Stimulated activated CD4-positive, alpha-beta T cell treated with anti-CD3 and anti-CD28 coated beads, Interleukin-1b, Interleukin-23, amount 100 ng/mL, for 24 hours (primary cell): ENCODE measurements at places on chromosomes 2 and 18.

- DNase-seq: no peak
Observed at GRCh38 chr2:230286048-230286447, 40.9 kb upstream of the SP140L start.

- DNase-seq: no peak
Observed at GRCh38 chr2:214651451-214651850, 158.0 kb downstream of the BARD1 start.

- no peak for DNase-seq
Observed at GRCh38 chr2:64839844-64840243, 149.4 kb upstream of the SLC1A4 start.

DNA sequence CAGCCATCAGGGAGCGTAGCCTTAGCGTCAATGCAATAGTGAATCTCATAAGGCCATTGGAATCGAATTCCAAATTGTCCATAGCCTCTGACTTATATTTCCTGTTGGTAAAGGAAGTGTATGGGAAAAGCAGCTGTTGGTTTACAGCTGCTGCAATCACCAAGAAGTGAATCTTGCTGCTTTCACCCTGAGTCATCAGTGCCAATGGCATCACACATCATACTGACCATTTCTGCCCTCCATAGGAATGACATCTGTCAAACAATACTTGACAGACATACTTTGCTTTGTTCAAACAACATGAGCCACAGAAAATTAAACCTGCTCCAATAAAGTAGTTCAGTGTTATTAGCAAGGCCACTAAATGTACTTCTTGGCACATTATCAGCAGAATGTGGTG, 111.2 kb upstream of the KLHL29 start:
- DNase-seq: no peak

GRCh38 chr18:495017-495416, 5.5 kb downstream of the COLEC12 start:
- no peak for DNase-seq

DNA sequence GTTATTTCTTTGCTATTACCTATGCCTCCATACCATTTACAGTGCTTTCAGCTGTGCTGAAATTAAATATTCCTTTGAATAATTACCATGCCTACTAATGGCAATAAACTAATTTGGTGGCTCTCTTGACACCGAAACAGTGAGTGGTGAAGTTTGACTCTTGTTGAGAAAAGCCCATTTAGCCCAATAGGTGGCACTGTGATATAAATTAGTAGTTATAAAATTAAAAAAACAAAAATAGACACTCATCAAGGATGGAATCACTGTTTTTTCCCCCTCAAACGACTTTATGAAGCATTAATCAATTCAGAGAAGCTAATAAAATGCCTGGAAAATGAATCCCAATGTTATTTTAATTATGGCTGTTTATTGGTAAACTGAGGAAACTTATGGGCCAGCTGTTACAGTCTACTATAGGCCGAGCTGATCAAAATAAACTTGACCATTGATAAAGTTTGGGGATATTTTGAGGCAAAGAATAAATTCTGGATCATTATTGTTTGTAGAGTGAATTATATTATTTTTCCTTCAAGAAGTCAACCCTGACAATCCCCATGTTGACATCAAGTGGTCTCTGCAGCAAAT, 339.6 kb downstream of the TRIB2 start:
- DNase-seq: no peak

GRCh38 chr2:144479659-144480058, 40.3 kb downstream of the ZEB2 start:
- no peak for DNase-seq

- DNase-seq: no peak
Observed at GRCh38 chr18:74980669-74981068, 228.3 kb downstream of the PTGR3 start.

DNA sequence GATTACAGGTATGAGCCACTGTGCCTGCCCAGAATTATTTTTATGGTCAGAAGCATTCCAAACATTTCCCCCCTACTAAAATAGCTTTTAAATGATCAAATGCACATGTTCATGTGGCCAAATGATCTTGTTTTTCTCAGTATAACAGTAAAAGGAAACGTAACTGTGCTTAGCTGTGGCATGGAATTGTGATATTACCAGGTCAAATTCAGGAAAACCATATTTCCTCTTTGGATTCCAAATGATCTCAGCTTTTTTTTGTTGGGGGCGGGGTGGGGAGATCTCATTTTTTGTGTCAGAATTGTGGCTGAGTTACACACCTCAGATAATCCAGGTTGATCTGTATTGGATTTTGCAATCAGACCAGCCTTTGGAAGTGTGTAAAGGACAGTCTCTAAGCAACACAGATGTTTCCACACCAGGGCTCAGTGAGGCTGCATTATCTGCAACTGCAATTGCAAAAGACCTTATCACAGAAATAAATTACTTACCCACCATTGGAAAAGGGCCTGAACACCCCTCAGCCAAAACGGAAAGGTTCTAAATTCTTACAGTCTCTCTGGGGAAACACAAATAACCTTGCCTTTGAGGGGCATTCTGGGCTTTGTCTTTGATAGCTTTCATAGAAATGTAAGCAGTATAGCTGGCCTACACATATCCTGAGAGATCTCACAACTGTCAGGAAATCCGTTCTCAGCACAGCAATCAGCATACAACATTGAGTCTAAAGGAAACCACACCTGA, 8.4 kb downstream of the CASP10 start:
- no peak for DNase-seq

- DNase-seq: no peak
Observed at GRCh38 chr2:49032126-49032525, 122.2 kb downstream of the FSHR start.

DNA sequence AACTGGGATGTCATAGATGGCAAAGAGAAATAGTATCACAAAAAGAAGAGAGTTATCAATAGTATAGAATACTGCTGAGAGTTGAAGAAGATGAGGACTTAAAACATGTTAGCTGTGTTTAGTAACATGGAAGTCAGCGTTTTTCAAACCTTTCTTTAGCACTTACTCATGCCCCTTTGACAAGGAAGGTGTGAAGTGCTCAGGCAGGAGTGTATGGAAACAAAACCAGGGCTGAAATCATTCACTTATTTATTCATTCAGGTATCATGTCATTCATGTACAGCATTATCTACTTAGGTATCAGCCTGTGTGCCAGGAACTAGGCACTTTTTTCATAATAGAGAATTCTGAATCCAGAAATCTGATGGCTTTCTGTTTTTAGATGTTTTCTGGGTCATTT, 27.2 kb downstream of the CD28 start:
- DNase-seq: no peak

- no peak for DNase-seq
Observed at GRCh38 chr2:138333677-138334076, 167.9 kb upstream of the SPOPL start.

DNA sequence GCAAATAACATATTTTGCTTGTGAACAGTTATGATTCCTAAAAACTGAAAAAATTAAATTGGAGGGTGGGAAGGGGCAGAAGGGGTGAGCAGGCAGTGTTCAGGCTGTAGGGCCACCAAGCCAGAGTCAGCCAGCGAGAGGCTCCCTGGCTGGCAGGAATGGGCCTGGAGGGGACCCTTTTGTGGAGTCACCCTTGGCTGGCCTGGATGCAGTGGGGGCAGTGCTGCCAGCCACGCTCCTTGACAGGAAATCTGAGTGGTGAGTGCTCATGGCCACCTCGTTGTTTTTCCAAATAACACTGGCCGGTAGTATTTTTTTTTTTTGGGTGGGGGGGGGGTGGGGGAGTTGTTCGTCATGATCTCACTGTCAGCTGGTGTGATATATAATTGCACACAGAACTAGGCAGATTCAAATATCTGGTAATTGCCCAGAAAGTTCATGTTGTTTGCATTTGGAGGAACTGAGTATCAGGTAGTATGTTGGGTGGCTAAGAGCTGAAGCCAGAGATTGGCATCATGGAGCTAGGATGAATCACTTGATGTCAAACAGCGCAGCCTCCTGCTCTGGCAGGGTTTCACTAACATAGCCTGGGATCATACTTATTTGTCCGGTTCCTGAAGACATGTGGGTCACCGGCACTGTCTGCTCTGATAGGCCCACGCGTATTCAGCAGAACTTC, 160.0 kb downstream of the PTGR3 start:
- no peak for DNase-seq

DNA sequence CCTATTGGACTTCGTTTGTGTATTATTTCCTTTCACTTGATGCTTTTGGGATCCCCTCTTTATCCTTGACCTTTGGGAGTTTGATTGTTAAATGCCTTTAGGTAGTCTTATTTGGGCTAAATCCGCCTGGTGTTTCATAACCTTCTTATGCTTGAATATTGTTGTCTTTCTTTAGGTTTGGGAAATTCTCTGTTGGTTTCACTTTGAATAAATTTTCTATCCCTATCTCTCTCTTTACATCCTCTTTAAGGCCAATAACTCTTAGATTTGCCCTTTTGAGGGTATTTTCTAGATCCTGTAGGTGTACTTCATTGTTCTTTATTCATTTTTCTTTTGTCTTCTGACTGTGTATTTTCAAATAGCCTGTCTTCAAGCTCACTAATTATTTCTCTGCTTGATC, 354.7 kb downstream of the PARD3B start:
- no peak for DNase-seq

- DNase-seq: no peak
Observed at GRCh38 chr2:3320910-3321605, 56.6 kb downstream of the EIPR1 start.

- no peak for DNase-seq
Observed at GRCh38 chr2:120109186-120110061, 96.5 kb downstream of the EPB41L5 start.

- no peak for DNase-seq
Observed at GRCh38 chr2:119751706-119752105, 8.0 kb upstream of the PTPN4 start.

DNA sequence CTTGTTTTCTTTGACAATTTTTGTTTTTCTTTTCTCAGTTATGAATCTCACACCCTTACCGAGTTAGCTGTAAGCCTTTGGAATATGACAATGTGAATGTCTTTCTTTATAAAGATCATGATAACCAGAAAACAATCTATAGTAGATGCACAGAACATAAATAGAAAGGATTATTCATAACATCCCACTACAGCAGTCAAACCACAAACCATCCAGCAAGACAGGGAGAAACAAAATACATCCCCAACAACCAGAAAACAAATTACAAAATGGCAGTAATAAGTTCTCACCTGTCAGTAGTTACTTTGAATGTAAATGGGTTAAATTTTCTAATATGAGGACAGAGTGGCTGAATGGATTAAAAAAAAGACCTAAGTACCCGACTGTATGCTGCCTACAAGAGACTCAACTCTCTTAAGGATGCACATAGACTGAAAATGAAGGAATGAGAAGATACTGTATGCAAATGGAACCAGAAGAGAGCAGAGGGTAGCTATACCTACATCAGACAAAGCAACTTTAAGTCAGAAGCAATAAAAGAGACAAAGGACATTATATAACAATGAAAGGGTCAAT, 124.6 kb downstream of the ZNF532 start:
- no peak for DNase-seq

DNA sequence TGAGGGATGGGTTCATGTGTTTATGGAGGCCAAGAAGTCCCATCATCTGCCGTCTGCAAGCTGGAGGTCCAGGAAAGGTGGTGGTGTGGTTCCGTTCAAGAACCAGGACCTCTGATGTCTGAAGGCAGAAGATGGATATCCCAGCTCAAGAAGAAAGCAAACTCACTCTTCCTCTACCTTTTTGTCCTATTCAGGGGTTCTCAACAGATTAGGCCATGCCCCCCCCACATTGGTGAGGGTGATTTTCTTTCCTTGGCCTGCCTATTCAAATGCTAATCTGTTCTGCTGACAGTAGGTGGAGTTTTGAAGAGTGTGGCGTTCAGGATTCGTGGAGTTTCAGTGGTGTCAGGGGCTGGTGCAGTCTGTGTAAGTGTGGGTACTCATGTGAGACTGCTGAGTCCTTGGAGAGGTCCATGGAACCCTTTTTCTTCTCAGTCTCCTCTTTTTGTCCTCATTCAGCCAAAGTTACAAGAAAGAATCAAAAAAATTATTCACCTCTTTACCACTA, 5.9 kb downstream of the MSL3B start:
- DNase-seq: no peak

GRCh38 chr2:238167344-238167715, 8.6 kb downstream of the ERFE start:
- no peak for DNase-seq

- no peak for DNase-seq
Observed at GRCh38 chr2:241570961-241571581, 12.5 kb downstream of the BOK start.

DNA sequence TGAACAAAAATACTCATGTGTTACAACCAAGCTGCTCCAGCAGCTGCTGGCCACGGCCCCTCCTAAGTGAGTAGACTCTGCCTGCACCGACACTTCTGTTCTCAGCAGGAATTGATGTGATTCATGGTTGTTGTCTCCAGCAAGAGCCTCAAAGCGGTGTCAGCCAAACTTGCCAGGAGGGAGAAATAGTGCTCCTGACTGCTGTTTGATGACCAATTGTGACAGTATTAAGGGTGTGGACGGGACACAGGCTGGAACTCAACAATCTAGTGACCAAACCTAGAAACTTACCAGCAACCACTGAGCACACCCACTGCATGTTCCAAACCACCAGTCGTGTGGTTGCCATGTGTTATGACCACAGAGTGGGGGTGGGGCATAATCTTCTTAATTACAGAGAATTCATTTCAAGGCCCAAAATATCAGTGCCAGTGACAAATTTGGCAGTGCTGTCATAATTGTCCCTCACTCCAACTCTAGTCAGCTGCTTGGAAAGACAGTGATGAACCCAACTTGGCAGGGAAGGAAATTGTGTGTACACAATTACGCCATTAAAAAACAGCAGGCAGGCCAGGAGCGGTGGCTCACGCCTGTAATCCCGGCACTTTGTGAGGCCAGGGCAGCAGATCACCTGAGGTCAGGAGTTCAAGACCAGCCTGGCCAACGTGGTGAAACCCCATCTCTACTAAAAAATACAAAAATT, 30.4 kb downstream of the FBLN7 start:
- DNase-seq: no peak

- no peak for DNase-seq
Observed at GRCh38 chr2:1675633-1676032, 68.7 kb downstream of the PXDN start.

- DNase-seq: no peak
Observed at GRCh38 chr18:13374096-13374467, 155.5 kb downstream of the LDLRAD4 start.

- DNase-seq: no peak
Observed at GRCh38 chr2:120344976-120345581, 857 bp upstream of the INHBB start.

DNA sequence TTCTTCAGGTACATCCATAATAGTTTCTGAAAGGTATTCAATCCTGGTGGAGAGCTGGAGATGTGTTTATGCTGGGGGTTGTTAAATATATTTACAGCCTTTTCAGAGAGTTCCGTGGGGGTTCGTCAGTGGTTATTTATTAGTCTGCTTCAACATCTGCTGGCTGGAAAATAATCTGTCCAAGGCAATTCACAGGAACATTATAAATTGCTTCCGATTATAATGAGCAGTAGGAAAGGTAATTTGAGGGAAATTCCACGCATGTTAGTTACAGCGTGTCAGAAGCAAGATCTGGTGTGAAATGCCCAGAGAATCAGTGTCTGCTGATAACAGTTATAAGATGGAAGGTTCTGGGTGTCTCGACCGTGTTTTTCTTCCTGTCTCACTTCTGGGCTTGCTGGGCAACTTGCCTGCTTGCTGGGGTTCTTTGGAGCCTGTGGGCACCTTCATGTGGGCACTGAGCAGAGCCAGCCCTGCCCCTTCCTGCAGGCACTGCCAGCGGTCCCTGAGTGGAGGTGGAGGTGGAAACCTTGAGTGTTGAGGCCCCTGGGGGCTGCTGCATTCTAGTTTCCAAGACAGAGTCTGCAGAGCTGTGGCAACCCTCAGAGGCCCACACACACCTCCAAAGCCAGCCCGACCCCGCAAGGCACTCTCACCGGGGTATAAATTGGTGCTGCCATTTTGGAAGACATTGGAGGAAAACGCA, 185.7 kb downstream of the FAM210A start:
- no peak for DNase-seq
